ENCODE measurements at places on chromosomes 3 and 15.

DNA sequence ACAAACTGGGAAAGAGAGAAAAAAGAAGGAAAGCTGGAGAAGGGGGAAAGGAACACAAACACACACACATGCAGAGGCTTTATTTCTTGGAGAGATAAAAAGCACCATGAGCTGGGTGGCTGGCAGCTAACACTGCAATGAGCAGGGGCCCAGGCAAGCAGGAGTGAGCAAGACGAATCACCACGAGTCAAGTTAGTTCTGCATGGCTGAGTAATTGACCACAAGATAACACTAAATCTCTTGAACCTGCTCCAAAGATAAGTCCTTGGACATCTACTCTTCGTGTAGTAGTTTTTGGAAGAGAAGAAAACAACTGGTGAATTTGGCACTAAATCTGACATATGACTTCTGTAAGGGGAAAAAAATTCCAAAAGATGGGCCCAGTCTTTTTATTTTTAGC, 100.9 kb downstream of the MYO5A start:
- DNase-seq = no peak

GRCh38 chr3:54196360-54196991, 74.1 kb downstream of the CACNA2D3 start:
- DNase-seq = no peak

DNA sequence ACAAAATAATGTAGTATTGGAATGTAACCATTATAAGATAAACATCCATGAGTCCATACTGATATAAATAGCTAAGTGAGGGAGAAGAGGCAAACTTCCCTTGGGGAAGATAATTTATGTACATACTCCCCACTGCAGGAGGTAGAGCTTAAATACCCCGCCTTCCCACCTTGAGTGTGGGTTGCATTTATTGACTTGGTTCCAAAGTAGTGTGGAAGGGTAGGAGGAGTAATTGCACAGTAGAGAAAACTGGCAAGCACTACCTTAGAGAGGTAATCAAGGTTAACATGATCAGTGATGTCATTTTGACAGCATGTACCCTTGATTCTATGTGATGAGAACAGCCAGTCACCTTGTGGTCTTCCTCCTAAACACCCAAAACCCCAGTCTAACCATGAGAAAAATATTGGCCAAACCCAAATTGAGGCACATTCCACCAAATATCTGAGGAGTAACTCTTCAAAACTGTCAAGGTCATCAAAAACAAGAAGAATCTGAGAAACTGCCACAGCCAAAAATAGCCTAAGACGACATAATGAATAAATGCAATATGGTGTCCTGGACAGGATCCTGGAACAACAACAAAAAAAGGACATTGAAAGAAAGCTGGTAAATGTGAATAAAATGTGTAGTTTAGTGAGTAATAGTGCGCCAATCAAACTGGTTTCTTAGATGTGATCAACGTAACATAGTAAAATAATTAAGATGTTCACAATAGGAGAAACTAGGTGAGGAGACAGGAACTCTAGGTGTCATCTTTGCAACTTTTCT, 774 bp upstream of the CNOT10 start:
- no peak for DNase-seq

DNA sequence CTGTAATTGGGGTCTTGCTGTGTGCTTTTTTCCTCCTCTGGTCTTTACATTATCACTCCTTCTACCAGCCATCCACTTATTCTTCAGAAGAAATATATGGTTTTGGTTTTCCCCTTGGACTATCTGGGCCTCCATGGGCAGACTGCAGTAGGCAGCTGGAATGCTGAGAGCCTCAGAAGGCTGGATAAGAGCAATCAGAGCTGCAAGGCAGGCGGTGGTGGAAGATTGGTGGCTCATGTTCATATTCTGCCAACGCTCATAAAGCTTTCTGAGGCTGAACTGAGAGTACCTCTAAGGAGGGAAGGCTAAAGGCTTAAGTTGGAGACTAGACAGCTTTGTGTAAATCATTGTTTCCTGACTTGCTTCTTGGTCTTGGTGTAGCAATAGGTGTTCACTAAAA, 5.7 kb upstream of the RPLP1 start:
- no peak for DNase-seq

DNA sequence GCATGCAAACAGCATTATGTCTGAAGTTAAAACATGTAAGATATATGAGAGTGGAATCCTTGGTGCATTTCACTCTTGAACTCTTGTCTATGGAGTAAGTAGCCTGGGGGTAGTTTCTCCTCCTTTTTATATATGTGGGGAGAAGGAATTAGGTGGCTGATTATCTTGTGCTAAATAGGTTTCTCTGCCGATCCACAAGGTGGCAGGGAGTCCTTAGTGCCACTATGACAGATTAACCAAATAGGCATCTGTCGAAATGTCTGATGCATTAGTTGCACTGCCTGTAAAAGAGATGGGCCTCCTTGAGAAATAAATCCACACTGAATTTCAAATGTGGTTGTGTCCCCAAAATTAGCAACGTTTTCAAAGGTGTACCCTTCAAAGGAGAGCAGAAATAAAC, 170.1 kb downstream of the CNTN4 start:
- no peak for DNase-seq

- no peak for DNase-seq
These were observed 30.7 kb upstream of the MGA start for GRCh38 chr15:41629463-41629862.

- no peak for DNase-seq
These were observed 62.3 kb downstream of the GALK2 start for GRCh38 chr15:49232236-49232806.

DNA sequence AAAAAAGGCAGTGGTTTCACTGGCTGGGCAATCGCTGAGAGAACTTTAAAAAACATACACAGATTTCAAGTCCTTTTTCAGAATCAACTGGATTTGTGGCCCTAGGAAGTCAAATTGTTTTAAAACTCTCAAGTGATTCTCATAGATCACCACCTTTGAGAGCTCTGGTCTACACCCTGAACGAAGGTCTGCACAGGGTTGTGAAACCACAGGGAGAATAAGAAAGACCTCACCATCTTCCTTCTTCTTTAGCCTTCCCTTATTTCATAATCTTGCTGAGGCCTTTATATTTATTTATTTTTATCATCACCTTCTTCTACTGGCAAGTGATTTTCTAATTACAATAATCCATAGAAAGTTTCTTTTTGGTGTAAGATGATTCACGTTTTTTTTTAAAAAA, 58.1 kb downstream of the FOXP1 start:
- no peak for DNase-seq

DNA sequence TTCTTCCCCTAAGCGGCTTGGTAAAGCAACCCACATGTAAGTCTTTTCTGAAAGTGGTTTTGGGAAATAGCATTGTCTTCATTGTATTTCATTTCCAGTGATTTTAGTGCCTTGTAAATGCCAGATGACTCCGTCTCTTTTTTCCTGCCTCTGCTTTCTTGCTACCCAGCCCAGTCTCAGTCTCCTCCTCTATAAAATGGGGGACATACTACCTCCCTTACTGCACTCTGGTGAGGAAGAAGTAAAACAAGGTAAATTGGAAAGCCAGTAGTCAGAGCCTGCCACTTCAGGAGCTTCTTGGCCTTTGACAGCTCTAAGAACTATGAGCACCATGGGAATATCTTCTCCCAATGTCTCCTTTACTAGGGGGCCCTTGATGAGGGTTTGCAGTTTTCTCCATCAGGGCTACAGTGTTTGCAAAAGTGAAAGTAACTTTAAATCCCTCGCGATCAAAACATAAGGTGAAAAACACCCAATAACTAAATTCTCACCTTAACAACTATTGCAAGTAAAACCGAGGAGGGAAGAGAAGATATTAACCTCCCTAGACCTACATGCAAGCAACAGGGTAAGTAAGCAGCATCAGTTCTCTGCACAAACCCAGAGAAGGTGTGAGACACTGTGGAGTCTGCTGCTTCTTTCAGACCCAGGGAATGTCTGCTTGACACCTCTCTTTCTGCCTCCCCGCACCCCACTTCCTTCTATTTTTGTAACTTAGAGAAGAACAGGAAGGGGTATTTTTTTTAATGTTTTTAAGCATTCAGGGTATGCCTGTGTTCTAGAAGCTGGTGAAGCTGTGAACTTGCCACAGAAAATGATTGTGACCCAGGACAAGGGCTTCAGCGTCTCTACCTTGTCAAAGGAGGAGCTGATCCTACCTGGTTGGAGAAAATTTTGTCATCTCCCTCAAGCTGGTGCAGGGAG, 159.1 kb upstream of the EOMES start:
- DNase-seq = peak; percentile 35

GRCh38 chr15:43886558-43886957, 59.8 kb downstream of the WDR76 start:
- DNase-seq = no peak

DNA sequence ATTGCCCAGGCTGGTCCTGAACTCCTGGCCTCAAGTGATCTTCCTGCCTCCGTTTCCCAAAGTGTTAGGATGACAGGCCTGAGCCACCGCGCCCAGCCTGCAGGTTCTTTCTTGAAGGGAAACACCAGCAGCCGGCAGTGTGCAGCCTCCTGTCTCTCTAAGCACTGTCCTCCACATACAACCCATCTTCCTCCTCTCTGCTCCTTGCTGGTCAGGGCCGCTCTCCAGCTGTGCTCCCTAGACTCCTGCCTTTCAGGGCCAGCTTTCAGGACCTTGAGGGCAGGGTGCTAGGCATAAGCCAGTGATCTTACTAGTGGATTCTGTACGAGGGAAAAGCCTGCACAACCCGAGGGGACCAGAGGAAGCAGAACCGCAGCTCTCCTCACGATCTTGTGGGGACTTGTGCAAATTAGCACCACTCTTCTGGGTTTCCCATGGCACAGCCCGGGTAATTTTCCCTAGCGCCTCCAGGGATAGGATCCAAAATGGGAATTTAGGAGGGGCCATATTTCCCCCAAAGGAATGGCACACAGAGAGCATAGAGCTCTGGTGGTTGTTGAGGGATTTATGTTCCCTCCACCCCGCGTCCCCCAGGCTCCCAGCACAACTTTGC, 18.2 kb upstream of the CORO2B start:
- DNase-seq = no peak

DNA sequence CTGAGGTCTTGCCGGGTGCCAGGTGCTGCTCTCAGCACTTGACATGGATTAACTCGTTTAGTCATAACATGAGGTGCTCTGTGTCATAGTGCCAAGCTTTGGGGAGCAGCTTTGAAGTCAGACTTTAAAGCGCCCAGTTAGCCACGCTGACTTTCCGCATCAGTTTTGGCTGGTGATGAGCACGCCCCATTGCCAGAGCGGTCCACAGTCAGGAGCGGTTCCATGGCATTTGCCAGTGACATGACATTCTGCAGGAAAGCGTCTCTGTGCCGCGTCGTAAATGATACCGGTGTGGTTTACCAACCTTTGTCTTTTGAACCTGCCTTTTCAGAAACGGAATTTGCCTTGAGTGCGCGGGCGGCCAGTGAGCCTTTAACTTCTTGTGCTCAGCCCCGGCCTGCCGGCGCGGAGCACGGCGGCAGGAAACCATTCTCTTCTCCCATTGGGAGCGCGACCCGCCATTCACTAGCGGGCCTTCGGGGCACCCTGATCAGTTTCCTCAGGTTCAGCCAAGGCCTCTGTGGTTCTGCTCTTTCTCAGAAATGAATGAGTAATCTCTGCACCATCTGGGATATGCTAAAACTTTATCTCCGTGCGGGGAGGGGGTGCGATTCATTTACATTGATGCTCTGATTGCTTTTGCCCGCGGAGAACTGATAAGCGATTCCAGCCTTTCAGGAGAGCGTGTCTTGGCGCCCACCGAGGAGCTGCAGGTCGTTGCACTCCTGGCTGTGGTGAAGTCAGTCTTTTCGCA, 1.7 kb upstream of the SLC2A2 start:
- no peak for DNase-seq

GRCh38 chr3:172040078-172040980, 951 bp downstream of the FNDC3B start:
- DNase-seq = peak; percentile 50

DNA sequence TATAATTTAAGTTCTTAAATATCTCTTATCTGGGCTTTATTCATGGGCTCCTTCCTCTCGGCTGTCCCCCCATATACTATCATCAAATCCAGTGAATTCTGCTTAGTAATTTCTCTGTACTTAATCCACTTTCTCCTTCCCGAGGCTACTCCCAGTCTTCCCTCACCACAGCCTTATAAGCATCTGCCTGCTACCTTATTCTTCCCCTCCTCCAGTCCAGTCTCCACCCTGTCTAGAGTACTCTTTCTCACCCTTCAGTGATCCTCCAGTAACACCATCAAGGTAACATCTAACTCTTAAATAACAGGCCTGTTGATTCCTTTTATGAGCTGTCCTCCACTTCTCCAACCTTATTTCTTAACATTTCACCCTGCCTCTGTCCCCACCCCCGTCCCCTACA, 65.8 kb downstream of the NEO1 start:
- DNase-seq = no peak

GRCh38 chr3:13547591-13548371, 1.1 kb upstream of the FBLN2 start:
- no peak for DNase-seq

- peak; percentile 66 for DNase-seq
These were observed 50.9 kb downstream of the MYL3 start for GRCh38 chr3:46812237-46812791.

GRCh38 chr3:15438983-15439382, 11.6 kb downstream of the EAF1 start:
- DNase-seq = no peak

- DNase-seq = peak; percentile 79
These were observed 30.6 kb upstream of the ABHD2 start for GRCh38 chr15:89057506-89058133.

GRCh38 chr3:12935023-12935860, 93.9 kb upstream of the RPL32 start:
- no peak for DNase-seq

Data from CD4-positive, alpha-beta T cell (primary cell).